Tongue (tissue), 3 donors: ENCODE measurements at places on chromosomes 7 and 10. TPM values are rescaled to one million over a fixed set of nuclear protein-coding genes. Genes with fewer than 3 reads are reported as not detected.

The TAS2R4 gene
- 2.4 TPM for total RNA-seq

The NUDT5 gene
- 23.9 TPM for total RNA-seq

The SLC29A4 gene
- 11.2 TPM for total RNA-seq

The ASB15 gene
- 10.8 TPM for total RNA-seq

The NUTM2A gene
- 2.1 TPM for total RNA-seq

The AKAP9 gene
- 170 TPM for total RNA-seq

The IFIT2 gene
- 9.5 TPM for total RNA-seq
